ENCODE measurements at places on chromosomes 12 and 14. TPM values are rescaled to one million over a fixed set of nuclear protein-coding genes. Genes with fewer than 3 reads are reported as not detected.

- DNase-seq: peak; percentile 42
Observed at GRCh38 chr14:90619911-90620310, 196.3 kb downstream of the TTC7B start.

Gene KRT8
- total RNA-seq: 90.1 TPM

Gene HOXC13
- not detected for total RNA-seq

DNA sequence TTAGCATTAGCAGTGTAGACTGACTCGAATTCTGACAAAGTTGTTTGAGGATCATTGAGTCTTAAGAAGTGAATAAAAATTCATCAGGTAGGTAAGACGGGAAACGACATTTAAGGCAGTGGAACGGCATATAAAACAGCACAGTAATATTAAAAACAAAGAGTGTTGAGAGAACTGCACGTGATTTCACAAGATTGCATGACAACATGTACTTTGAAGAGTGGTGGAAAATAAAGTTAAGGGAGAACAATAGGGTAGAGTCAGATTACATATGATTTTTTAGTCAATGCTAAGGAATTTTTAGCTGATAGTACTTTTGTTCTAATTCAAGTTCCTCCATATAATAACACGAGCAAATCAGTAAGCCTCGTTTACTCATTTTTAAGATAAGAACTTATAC lies 115.4 kb downstream of the SOX5 start:
- no peak for DNase-seq

GRCh38 chr14:34227834-34228649 lies 234.0 kb downstream of the SPTSSA start:
- peak; percentile 48 for DNase-seq

DNA sequence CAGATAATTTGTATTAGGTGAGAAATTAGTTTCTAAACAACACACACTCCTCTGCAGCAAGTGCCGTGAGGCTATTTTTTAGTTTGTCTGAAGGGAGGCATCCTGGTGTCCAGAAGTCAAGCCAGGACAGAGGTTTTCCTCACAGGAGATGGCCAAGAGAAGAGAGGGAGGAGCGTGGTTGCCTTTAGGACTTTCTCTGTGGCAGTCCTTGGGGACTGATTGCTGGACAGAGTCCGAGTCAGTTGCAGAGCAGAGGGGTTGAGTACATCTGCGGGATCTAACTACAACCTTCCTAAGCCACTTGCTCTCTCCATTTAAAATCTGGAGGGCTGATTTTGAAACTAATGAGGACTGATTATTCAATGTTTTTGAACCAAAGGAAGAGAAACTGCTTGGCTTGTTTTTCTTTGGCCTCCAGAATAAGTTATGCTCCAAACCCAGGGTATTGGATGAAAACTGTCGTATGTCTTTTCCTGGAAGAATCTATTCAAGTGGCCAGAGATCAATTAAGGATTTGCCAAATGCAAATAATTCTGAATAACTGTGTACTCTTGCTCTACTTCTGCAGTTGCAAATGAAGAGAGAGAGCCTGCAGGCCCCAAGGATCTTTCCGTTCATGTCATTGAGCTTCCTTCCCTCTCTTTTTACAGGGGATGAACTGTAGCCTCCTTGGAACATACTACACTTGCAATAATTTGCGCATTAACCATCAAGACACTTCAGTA lies 1.2 kb downstream of the SLCO1C1 start:
- DNase-seq: no peak

GRCh38 chr14:36508418-36509068 lies 11.5 kb downstream of the NKX2-1 start:
- peak; percentile 90 for DNase-seq

DNA sequence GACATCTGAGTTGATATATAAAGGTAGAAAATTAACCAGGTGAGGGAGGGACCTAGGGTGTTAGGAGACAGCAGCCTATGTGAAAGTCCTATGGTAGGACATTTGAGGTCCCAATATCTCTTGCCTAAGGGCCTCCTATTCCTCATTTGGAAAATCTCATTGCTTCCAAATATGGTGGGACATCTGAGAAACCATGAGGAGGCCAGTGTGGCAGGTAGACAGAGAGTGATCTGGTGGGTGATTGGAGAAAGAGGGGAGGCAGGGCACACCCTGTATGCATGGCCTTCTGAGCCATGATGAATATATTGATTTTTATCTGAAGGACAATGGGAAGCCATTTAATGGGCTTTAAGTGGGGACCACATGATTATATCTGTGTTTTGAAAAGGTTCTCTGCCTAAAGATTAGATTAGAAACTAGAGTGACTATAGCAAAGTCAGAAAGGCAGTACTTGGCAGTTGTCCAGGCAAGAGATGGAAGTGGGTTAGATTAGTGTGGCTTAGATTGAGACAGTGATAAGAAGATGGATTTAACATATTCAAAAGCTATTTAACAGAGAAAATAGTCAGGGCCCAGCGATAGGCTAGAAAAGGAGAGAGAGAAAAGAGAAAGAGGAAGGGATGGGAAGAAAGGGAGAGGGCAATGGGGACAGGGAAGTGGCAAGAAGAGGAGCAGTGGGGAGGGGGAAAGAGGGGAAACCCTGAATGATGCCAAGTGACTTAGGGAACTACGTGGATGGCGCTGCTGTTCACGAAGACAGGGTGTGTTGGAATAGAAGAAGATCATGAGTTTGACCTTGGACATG lies 237.2 kb upstream of the SRRM4 start:
- DNase-seq: no peak

Gene GNS
- 201 TPM for total RNA-seq
